ENCODE measurements at places on chromosomes 5 and 9.

GRCh38 chr9:107545036-107545435 is 55.5 kb upstream of the KLF4 start:
- no peak overlapping the region for H3K27ac ChIP-seq
- no peaks in the 10 kb centered on the region for H3K27me3 ChIP-seq
- H3K4me1 ChIP-seq: peaks cover 28% of the 10 kb centered on the region
- H3K4me3 ChIP-seq: no peak overlapping the region
- no peaks in the 10 kb centered on the region for H3K36me3 ChIP-seq

GRCh38 chr5:88746438-88746882 is 136.5 kb downstream of the MEF2C start:
- H3K27me3 ChIP-seq: no peaks in the 10 kb centered on the region
- no peaks in the 10 kb centered on the region for H3K36me3 ChIP-seq
- H3K4me1 ChIP-seq: no peaks in the 10 kb centered on the region
- H3K4me3 ChIP-seq: no peak overlapping the region

DNA sequence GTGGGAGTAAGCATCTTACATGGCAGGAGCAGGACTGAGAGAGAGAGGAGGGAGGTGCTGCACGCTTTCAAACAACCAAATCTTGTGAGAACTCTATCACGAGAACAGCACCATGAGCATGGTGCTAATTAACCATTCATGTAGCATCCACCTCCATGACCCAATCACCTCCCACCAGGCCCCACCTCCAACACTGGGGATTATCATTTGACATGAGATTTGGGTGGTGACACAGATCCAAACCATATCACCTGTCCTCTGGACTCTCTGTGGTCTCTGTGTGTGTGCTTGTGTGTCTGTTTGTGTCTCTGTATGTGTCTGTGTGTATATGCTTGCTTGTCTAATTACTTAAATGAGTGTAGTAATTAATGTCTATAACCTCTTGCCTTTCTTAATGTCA is 31.1 kb downstream of the SEC61B start:
- no peak overlapping the region for H3K27ac ChIP-seq
- H3K4me1 ChIP-seq: no peaks in the 10 kb centered on the region
- no peak overlapping the region for H3K4me3 ChIP-seq
- no peaks in the 10 kb centered on the region for H3K27me3 ChIP-seq
- no peak for DNase-seq

- no peaks in the 10 kb centered on the region for H3K27me3 ChIP-seq
- H3K4me1 ChIP-seq: no peaks in the 10 kb centered on the region
- DNase-seq: no peak
- H3K36me3 ChIP-seq: no peaks in the 10 kb centered on the region
- no peak overlapping the region for H3K4me3 ChIP-seq
These were observed 11.8 kb upstream of the IFNW1 start for GRCh38 chr9:21153336-21154017.

DNA sequence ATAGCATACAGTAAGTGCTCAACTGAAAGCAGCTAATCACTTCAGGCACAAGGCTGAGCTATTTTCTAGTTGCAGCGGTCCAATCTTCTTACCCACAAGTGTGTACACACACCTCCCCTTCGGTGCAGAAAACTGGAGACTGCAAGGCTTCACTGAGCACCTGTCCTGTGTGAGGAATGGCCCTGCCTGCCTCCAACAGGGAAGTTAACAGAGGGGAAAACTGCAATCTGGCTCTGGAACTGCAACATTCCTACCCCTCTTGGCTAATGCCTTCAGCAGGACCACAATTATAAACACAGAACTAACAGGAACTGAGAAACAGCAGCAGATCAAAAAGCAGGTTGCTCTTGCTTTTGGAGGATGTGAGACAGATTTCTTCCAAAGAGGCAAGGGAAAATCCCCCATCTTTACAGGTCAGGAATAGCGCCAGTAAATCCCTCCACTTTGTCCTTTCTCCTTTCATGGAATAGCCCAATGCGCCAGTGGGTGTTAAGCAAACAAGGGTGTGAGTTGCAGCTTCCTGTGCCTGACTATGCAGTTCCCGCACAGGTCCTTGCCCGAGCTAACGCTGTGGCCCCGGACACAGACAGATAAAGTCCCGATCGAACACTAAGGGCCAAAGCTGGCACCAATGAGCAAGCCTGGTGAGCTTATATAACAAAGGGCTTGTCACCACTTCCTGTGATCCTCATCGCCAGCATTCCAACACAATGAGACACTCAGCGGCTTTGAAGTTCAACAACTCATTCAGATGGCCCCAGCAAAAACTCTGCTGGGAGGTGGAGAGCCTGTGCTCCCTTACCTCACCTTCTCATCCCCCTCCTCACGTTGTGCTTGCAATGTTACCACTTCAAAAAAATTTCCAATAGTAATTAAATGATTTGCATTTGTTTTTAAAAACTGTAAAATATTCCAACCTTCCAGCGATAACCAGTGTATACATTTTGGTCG is 21.5 kb downstream of the SHB start:
- H3K4me3 ChIP-seq: peak overlapping the region; percentile 24
- peak overlapping the region; percentile 95 for H3K27ac ChIP-seq
- H3K36me3 ChIP-seq: no peaks in the 10 kb centered on the region

Data from right lobe of liver (tissue), 6 donors.